Activated CD4-positive, alpha-beta memory T cell treated with anti-CD3 and anti-CD28 coated beads for 36 hours (primary cell): ENCODE measurements at places on chromosomes 1 and 21.

GRCh38 chr1:240646571-240647240 is 34.8 kb upstream of the GREM2 start:
- no peak overlapping the region for H3K4me3 ChIP-seq
- H3K27me3 ChIP-seq = no peaks in the 10 kb centered on the region
- no peaks in the 10 kb centered on the region for H3K4me1 ChIP-seq
- no peak overlapping the region for H3K27ac ChIP-seq
- H3K36me3 ChIP-seq = no peaks in the 10 kb centered on the region
- no peak for DNase-seq

GRCh38 chr1:25771221-25772114 is 28.5 kb upstream of the SELENON start:
- peaks cover 58% of the 10 kb centered on the region for H3K4me1 ChIP-seq
- H3K4me3 ChIP-seq = no peak overlapping the region
- H3K27me3 ChIP-seq = no peaks in the 10 kb centered on the region
- H3K36me3 ChIP-seq = no peaks in the 10 kb centered on the region

DNA sequence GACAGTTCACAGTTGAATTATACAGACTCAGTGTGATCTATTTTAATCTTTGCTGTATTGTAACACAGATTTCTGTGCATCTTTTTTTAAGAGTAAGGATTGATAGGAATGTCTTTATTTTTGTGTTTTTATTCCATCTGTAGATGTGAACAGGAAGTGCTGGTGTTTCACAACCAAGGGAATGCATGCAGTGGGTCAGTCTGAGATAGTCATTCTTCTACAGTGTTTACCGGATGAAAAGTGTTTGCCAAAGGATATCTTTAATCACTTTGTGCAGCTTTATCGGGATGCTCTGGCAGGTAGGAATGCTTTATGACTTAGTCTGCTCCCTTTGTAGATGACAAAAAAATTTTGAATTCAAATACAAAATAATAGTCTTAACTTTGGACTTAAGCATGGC is 84.5 kb downstream of the CC2D1B start:
- H3K27me3 ChIP-seq = no peaks in the 10 kb centered on the region
- no peak overlapping the region for H3K27ac ChIP-seq
- no peaks in the 10 kb centered on the region for H3K36me3 ChIP-seq
- no peaks in the 10 kb centered on the region for H3K4me1 ChIP-seq

DNA sequence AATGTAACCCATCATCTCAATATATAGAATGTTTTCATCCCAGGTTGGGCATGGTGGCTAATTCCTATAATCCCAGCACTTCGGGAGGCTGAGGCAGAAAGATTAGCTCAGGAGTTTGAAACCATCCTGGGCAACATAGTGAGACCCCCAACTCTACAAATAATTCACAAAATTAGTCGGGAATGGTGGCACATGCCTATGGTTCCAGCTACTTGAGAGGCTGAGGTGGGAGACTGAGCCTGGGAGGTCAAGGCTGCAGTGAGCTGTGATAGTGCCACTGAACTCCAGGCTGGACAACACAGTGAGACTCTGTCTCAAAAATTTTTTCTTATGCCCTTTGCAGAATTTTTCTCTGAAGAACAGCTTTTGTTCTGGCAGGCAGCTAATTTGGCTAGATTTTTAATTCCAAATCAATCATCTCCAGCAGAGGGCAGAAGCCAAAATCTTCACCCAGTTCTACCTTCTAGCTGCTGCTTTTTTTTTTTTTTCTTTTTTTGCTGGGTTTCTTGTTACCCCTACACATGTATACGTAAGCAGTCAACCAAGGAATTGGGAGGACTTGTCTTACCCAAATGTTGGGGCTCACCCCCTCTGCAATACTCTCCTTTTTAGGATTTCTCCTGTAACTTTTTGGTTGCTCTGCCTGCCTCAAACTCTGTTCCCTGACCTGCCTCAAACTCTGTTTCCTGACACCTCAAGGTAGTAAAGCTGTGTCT is 2.7 kb upstream of the RAD54L start:
- peaks cover 22% of the 10 kb centered on the region for H3K4me1 ChIP-seq
- DNase-seq = no peak
- H3K27ac ChIP-seq = no peak overlapping the region
- H3K27me3 ChIP-seq = no peaks in the 10 kb centered on the region
- peaks cover 16% of the 10 kb centered on the region for H3K36me3 ChIP-seq

DNA sequence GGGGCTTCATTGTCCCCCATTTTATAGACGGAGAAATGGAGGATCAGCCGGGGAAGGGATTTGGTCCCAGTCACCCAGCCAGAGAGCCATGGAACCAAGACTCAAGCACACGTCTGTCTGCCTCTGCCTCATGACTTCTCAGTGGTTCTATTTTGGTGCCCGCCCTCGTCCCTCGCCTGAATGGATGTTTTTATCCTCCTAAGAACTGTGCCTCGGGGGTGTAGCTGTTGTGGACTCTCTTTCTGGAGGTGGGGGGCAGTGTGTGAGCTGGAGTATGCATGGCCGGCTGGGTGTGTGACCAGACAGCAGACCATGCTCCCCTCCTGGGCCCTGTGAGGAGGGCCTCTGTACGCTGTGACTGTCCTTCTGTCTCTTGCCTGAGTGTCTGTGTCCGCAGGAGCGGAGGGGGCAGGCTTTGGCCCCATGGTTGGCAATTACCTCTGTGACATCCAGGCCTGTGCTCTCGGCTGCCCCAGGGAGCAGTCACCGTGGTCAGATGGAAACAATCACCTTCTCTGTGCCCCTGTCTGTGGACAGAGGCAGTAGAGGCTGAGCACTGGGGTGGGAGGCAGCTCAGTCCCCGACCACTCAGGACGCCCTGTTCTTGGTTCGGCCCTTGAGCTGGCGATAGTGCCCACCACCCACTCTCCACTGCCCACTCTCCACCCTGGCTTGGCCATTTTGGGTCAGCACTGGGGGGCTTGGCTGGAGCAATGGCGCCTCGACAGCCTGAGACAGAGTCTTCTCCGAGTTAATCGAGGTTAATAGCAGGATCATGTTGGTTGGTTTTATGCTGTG is 20.4 kb downstream of the WNT4 start:
- no peak for DNase-seq
- H3K4me1 ChIP-seq = peaks cover 10% of the 10 kb centered on the region
- H3K27ac ChIP-seq = no peak overlapping the region

DNA sequence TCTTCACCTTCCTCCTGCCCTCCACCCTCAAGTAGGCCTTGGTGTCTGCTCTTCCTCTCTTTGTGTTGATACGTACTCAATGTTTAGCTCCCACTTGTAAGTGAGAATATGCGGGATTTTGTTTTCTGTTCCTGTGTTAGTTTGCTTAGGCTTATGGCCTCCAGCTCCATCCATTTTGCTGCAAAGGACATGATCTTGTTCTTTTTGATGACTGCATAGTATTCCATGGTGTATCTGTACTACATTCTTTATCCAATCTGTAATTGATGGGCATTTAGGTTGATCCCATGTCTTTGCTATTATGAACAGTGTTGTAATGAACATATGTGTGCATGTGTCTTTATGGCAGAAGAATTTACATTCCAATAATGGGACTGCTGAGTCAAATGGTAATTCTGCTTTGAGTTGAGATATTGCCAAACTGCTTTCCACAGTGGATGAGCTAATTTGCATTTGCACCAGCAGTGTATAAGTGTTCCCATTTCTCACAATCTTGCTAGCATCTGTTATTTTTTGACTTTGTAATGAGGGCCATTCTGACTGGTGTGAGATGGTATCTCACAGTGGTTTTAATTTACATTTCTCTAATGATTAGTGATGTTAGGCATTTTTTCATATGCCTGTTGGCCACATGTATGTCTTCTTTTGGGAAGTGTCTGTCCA is 272.7 kb downstream of the SDCCAG8 start:
- H3K36me3 ChIP-seq = peaks cover 13% of the 10 kb centered on the region
- DNase-seq = no peak
- no peaks in the 10 kb centered on the region for H3K27me3 ChIP-seq
- H3K4me1 ChIP-seq = peaks cover 8% of the 10 kb centered on the region
